ENCODE measurements at places on chromosomes 7 and 10.

GRCh38 chr10:84270708-84271107 is 25.9 kb downstream of the RGR start:
- no peak for DNase-seq

GRCh38 chr7:90538405-90538804 is 57.7 kb upstream of the CDK14 start:
- DNase-seq: no peak

GRCh38 chr7:97107192-97107800 is 10.2 kb upstream of the SDHAF3 start:
- no peak for DNase-seq

- DNase-seq: no peak
Observed at GRCh38 chr7:141738592-141739013, 445 bp downstream of the SSBP1 start.

DNA sequence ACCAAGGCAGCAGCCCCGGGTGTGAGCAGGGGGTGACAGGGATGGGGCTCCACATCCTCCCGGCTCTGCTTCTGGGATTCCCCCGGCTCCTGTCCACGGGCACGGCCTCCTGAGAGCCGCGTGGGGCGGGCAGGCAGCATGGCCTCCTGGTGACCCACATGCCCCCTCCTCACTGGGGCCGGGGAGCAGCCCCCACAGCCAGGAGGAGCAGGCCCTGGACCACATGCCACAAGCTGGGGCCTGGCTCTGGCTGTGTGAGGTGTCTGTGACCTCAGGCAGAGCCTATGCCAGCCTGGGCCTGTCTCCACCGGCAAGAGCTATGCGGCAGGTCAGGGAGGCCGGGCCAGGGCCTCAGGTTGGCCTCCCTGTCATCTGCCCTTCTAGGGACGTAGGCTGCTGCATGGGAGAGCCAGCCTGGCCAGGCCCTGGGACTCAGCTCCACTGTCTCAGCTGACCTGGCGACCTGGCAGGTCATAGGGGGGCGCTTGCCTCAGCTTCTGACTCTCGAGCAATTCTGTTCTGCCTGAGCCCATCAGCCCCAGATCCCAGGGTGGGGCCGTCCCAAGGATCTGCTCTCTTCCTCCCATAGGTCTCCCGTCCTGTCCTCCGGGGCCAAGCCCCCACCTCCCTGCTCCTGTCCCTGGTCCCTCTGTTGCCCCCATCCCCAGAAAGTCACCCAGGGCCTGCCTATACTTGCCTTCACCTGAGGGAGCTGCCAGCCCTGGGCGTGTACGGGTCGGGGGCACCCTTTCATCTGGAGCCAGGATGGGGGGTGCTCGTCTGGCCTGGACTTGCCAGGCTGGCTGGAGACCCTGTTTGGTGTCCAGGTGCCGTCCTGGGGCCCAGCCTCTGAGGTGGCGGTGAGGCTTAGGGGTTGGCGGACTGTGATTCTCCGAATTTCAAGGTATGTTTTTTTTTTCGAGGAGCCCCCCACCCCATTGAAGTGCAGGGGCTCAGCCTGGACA is 3.9 kb upstream of the TMEM184A start:
- no peak for DNase-seq

DNA sequence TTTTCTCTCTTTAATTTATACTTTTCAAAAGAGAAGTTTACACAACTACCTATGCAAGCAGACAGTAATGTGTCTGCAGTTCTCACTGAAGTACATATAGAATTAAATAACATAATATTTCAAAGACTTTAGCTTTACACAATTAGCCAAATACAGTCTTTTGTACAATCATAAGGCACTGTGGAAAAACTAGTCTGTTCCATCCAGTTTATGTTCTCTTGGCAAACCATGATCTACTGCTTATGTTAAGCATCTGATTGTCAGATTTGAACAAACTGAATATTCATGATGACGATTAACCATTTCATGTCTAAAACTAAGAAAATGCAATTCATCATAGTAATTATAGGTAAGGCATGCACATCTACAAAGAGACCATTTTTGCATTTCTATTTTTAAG is 842 bp downstream of the SEMA3A start:
- DNase-seq: no peak

GRCh38 chr10:105398202-105398601 is 757.1 kb downstream of the SORCS3 start:
- no peak for DNase-seq

- DNase-seq: no peak
Observed at GRCh38 chr10:128573986-128574385, 447.8 kb upstream of the MKI67 start.

DNA sequence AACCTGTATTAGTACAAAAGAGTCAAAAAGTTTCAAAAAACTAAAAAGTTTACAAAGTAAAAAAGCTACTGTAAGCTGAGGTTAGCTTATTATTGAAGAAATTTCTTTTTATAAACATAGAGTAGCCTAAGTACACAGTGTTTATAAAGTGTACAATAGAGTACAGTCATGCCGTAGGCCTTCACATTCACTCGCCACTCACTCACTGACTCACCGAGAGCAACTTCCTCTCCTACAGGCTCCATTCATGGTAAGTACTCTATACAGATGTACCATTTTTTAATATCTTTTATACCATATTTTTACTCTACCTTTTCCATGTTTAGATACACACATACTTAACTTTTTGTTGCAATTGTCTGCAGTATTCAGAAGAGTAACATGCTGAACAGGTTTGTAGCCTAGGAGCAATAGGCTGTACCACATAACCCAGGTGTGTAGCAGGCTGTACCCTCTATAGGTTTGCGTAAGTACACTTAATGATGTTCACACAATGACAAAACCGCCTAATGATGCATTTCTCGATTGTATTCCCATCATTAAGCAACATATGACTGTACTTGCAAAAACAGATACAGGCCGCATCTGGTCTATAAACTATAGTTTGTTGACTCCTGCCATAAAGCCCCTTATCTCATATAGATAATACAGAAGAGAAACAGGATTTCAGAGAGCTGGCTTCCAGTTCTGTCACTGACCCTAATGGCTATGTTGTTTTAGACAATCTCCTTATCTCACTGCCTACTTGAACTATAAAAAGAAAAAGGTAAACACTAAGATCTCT is 438.8 kb downstream of the HTR7 start:
- no peak for DNase-seq

DNA sequence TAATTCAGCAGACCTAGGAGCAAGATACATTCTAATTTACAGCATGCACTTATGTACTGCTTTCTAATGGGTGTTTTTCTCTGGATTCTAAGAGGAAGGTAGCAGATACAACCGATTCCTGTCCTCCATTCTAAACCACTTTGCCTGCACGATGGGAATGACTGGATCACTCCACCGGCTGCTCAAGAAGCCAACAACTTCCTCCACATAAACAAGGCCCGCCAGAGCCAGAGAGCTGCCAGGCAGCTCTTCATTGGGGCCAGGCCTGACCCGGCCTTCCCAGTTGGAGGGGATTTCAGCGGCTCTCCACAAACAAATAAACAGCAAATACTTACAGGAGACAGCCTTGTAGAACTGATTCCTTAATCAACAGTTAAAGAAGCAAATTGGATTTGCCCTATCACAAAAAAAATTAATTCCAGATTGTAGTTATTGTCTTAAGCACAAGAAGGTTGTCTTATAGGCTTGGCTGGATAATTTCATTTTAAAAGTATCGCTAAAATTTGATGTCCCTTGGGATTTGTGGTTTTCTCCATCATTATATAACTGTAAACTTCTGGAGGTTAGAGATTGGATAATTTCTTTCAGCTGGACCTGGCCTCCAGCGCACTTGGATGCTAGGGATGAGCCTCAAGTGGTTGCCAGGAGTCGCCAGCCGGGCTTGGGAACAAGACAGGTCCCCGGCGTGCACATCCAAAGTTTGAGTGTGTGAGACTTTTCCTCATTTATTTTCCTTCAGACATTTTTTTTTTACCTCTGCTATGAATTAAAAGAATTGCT is 20.9 kb downstream of the EBF3 start:
- DNase-seq: peak; percentile 24

DNA sequence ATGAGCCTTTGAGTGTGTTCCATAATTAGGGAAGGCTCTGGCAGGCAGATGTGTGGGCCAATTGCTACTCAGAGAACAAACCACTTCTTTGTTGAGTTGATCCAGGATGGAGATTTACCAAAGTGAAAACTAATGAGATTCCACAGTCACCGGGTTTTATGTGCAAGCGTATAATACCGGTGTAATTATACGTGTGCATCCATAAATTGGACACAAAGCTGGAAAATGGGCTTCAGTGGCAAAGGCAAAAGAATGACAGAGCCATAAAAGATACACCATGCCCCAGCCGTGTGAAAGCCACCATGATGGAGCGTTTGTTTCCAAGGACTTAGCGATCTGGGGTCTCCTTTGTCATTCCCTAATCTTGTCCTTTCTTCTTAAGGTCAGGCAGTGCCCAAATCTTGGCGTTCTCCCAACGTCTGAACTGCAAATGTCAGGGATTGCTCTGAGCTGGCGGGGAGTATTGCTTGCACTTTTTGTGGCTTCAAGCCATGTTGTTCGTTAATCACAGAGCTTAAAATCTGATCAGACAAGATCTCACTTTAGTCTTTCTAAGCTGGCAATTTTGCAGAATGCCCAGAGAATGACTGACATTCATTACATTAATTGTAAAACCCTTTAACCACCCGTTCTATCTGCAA is 70.1 kb downstream of the NPTX2 start:
- DNase-seq: no peak

DNA sequence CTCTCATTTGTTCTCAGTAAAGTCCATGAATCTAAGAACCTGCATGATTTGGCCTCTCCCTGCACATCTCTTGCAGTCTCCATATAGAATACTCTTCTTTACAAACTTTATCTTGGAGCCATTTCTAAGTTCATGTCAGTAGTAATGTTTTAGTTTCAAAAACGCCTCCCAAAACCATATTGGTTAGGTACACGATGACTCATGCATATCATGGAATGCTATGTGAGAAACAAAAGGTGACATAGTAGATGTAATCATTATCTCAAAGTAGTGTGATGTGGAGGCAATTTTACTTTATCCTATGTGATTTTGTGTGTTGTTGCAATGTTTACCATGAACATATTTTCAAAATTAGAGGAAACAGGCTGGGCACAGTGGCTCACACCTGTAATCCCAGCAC is 520.7 kb downstream of the KCNMA1 start:
- no peak for DNase-seq

GRCh38 chr10:5442065-5442989 is 30.0 kb downstream of the NET1 start:
- no peak for DNase-seq

DNA sequence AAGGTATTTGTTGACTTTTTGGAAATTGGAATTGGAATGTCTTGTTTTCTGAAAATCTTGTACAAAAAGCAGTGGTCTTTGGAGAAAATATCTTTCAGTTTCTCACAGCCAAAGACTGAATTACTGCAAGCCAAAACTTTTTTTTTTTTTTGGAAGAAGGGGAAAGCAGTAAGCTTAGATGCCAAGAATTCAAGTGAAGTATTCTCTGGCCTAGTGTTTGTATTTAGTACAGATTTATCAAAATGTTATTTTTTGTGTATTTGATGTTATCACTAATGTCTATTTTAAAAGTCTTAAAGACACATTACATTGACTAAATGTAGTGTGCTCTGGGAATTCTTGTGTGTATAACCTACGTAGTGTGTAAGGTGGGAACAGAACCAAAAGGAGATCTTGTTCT is 6.2 kb downstream of the TET1 start:
- DNase-seq: no peak

GRCh38 chr7:113086431-113086888 is at the start of gene GPR85:
GPR85 (minus strand) TSS chr7:113086827; CDS start chr7:113084721, 2,106 bp downstream.
- peak; percentile 31 for DNase-seq

GRCh38 chr7:87599336-87599735 is 1.3 kb downstream of the ABCB1 start:
- DNase-seq: no peak

- no peak for DNase-seq
Observed at GRCh38 chr7:3013975-3014792, 29.5 kb downstream of the CARD11 start.

DNA sequence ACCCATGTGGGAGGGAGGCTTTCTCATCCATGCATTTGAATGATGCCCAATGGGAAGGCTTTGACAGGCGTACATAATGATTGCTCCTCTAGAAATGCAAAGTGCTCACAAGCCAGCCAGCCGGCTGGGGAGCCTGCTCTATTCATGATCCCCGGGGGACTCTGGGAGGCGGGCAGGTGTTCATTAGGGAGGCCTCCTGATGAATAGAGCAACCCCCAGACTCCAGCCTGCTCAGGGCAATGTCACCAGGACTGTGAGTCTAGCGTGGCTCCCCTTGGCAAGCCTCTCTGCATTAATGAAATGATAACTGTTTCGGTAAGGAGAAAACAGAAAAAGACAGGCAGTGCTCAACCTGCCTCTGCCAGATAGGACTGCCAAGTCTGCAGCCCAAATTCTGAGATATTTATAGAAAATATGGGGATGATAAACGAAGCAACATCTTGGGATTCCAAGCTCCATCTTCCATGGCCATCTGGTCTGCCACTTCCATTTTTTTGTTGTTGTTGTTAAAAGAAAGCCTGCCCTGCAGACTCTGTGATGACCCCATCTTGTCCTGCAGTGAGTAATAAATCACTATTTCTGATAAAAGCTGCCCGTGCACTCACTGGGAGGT is 236.4 kb downstream of the PRPF18 start:
- no peak for DNase-seq

GRCh38 chr7:107173691-107174406 is 5.0 kb downstream of the HBP1 start:
- DNase-seq: no peak

- no peak for DNase-seq
Observed at GRCh38 chr10:30227481-30227880, 121.6 kb downstream of the MTPAP start.

DNA sequence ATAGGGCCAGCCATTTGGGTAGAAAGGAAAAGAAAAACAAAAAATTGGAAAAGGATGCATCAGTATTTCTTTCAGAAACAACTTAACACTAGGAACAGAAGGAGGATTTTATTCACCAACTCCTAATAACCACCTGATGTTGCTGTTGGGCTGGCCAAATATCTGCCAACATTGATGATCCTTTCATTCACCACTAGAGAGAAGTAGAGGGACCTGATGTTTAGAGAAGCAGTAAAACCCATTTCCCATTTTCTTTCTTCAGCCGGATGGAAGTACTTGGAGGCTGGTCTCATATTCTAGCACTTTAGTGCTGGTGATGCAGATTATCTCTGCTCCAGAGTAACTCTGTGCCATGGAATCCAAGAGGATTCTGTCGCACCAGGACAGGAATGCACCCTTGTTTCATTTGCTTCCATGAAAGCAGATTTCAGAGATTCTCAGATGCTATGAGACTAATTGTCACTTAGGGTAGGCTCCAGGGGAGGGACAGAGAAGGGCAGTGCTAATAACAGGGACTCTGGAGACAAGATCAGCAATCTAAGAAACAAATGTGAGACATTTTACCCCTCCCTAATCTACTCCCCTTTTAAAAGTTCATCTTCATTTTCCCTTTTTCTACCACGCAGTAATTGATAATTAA is 3.1 kb downstream of the KLLN start:
- DNase-seq: no peak

All from ovary (tissue), 10 donors.